Hematopoietic multipotent progenitor cell treated with erythropoietin and hydrocortisone succinate and interleukin-3 and kit ligand, for 4 days (in vitro differentiated cells): ENCODE measurements at places on chromosomes 7 and 10.
A peak's percentile ranks its signal among the peaks of the same experiment; 100 is the strongest.

DNA sequence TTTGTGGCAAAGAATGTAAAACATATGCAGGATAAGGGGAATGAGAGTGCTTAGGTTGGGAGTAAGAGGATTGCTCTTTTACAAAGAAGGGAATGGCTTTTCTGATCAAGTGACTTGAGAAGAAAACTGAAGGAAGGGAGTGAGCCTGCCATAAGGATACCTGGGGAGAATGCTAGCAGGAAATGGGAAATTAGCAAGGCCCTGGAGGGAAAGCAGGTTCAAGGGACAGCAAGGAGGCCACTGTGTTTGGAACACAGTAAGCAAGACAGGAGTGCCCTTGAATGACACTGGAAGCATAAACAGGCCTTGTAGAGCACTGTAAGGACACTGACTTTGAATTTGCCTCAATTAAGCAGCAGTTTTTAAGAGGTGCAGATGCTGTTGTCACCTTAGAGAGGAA lies 1069.9 kb downstream of the DNAJB9 start:
- DNase-seq, result no peak

- DNase-seq, result no peak
Observed at GRCh38 chr10:89651205-89651915, 6.3 kb upstream of the PANK1 start.

GRCh38 chr7:35553519-35553918 lies 141.4 kb downstream of the HERPUD2 start:
- DNase-seq, result no peak

- DNase-seq, result no peak
Observed at GRCh38 chr7:156397249-156397648, 243.3 kb upstream of the RNF32 start.

GRCh38 chr7:109696723-109697122 lies 1127.0 kb downstream of the DNAJB9 start:
- no peak for DNase-seq

- no peak for DNase-seq
Observed at GRCh38 chr7:139753693-139754111, 24.1 kb downstream of the HIPK2 start.

GRCh38 chr10:90304533-90304932 lies 553.3 kb downstream of the HTR7 start:
- DNase-seq, result no peak

- no peak for DNase-seq
Observed at GRCh38 chr10:49585387-49585786, 24.7 kb upstream of the SLC18A3 start.

DNA sequence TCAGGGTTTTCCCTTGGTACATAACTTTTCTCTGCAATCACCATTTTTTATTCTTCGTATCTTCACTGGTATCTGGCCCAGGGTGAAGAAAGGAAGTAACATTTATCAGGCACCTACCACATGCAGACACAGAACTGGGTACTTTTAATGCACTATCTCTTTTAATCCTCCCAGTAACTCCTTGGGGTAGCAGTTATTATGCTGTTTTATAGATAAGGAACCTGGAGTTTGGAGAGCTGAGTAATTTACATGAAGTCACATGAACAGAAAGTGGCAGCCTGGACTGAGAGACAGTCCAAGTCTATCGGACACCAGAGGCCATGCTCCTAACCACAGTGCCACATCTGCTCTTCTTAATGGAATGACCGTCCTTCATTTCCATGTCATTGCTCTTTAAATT lies 117.1 kb upstream of the PODXL start:
- DNase-seq, result peak; percentile 68

- DNase-seq, result no peak
Observed at GRCh38 chr10:76935941-76936613, 701.5 kb downstream of the KCNMA1 start.

GRCh38 chr7:76513817-76514799 lies 3.8 kb downstream of the UPK3B start:
- no peak for DNase-seq

- DNase-seq, result no peak
Observed at GRCh38 chr7:139119486-139119849, 9.9 kb upstream of the ZC3HAV1 start.
